ENCODE measurements at places on chromosomes 12 and 14. TPM values are rescaled to one million over a fixed set of nuclear protein-coding genes. Genes with fewer than 3 reads are reported as not detected.

DNA sequence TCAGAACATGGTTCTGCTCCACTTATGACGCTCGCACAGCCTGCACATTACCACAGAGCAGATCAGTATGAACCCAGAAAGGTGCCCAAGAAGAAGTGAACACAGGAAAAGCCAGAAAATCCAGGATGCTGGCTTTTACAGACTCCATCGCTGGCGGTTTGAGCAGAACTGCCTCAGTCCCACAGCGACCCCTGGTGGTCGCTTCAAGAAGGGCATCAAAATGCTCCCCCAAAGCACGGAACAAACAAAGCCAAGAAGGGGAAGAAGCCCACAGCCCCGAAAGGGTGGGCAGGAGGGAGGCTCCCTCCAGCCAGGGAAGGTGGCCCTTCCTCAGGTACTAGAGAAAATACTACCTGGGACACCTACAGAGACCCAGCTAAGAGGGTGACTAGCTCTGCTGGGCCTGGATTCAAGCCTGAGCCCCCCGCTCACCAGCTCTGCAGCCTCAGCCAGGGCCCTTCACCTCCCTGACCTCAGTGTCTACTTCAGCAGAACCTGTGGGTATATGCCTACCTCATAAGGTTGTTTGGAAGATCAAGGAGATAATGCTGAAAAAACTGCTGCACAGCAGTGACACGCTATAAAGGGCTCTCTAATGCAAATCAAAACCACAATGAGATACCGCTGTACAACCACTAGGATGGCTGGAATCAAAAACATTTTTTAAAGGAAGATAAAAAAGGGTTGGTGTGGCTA lies 98.1 kb downstream of the NCOR2 start:
- H3K27me3 ChIP-seq, result no peaks in the 10 kb centered on the region
- H3K4me3 ChIP-seq, result no peak overlapping the region
- H3K36me3 ChIP-seq, result no peaks in the 10 kb centered on the region
- H3K4me1 ChIP-seq, result peaks cover 2% of the 10 kb centered on the region

DNA sequence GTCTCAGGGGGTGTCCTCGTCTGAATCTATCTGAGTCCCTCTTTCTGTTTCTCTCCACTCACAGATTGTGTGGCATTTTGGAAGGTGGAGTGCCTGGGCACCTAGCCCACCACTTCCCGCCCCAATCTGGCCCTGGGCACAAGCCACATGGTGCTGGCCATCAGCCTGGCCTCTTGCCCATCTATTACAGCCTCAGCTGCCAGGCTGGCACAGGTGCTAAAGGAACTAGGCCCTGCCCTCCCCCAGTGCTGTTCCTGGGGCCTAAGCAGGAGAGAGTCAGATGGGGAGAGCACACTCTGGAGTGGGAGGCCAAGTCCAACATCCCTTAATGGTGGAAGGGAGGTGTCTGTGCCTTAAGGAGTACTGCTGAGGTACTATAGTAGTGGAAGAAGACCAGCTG lies 8.3 kb upstream of the CALCOCO1 start:
- peaks cover 16% of the 10 kb centered on the region for H3K4me1 ChIP-seq
- no peak overlapping the region for H3K4me3 ChIP-seq
- DNase-seq, result no peak

DNA sequence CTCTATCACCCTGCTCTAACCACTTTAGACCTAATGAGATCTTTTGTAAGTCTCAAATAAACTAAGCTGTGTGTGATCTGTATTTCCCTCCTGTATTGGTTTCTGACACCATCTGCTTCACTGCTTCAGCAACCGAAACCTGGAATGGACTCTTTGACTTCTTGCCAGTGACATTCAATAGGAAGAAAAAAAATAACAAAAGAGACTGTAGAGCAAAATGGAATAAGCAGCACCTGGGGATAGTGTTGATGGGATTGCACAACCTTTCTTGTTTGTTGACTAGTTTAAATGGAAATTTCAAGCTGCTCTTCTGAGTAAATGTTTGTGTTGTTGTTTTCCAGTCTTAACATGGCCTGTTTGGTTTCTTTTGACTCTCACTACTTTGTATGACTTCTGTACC lies 888.6 kb upstream of the SEL1L start:
- H3K27ac ChIP-seq, result no peak overlapping the region
- H3K4me3 ChIP-seq, result no peak overlapping the region
- no peaks in the 10 kb centered on the region for H3K27me3 ChIP-seq
- no peaks in the 10 kb centered on the region for H3K36me3 ChIP-seq

DNA sequence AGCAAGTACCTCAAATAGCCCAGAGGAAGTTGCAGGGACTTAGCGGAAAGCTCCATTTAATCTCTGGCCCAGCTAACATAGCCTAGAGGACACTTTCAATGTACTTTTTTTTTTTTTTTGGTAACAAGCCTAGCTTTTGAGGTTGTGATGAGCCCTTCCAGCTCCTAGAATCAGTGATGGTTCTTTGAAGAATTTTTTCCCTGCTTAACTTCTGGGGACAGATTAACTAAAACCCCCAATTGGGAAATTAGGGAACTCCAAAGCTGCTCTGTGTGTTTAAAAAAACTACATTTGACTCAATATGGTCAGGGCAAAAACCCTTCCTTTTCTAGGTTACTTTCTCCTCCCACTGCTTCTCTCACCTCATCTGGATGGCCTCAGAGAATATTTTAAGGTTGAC lies 23.9 kb upstream of the ITGA5 start:
- DNase-seq, result no peak
- no peaks in the 10 kb centered on the region for H3K27me3 ChIP-seq
- no peak overlapping the region for H3K4me3 ChIP-seq
- no peaks in the 10 kb centered on the region for H3K36me3 ChIP-seq

DNA sequence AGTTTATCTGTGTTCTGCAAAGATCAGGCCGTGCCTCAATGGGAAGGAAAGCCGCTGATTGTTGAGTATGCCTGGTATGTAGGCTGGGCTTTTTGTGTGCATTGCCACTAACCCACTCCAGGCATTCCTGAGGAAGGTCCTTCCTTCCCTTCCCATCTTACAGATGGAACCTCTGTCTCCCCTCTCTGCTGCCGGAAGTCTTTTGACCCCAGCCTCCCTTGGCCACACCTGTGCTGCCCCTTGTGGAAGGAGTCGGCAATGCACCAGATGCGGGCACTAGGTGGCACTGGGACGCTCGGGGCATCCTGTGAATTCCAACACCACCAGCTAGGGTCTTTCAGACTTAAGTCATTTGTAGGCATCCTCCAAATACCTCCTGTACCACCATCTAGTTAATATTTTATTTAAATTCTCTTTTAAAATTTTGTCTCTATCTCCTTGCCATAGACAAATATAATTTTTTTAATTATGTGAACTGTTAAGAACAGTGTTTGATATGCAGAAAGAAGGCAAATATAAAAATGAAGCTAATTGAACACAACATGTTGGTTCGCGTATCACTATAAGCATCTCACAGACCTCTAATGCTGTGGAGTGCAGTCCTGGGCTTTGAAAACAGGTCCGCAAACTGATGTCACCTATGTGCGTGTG lies 99.6 kb downstream of the RIN3 start:
- H3K27me3 ChIP-seq, result no peaks in the 10 kb centered on the region
- H3K27ac ChIP-seq, result no peak overlapping the region
- H3K4me3 ChIP-seq, result no peak overlapping the region
- no peaks in the 10 kb centered on the region for H3K4me1 ChIP-seq
- H3K36me3 ChIP-seq, result no peaks in the 10 kb centered on the region

GRCh38 chr14:70422538-70422937 lies 5.6 kb upstream of the SYNJ2BP start:
- H3K27ac ChIP-seq, result no peak overlapping the region
- H3K27me3 ChIP-seq, result no peaks in the 10 kb centered on the region
- no peak overlapping the region for H3K4me3 ChIP-seq
- no peak for DNase-seq

- no peak overlapping the region for H3K4me3 ChIP-seq
- no peaks in the 10 kb centered on the region for H3K36me3 ChIP-seq
- H3K27ac ChIP-seq, result no peak overlapping the region
- no peaks in the 10 kb centered on the region for H3K4me1 ChIP-seq
- no peaks in the 10 kb centered on the region for H3K27me3 ChIP-seq
- DNase-seq, result peak; percentile 19
Observed at GRCh38 chr12:42296503-42297109, 29.3 kb downstream of the ZCRB1 start.

- no peaks in the 10 kb centered on the region for H3K36me3 ChIP-seq
- DNase-seq, result no peak
- peak overlapping the region; percentile 92 for H3K4me3 ChIP-seq
- H3K27me3 ChIP-seq, result no peaks in the 10 kb centered on the region
- peaks cover 33% of the 10 kb centered on the region for H3K4me1 ChIP-seq
- peak overlapping the region; percentile 96 for H3K27ac ChIP-seq
Observed at GRCh38 chr14:35402323-35403113, 2.0 kb downstream of the NFKBIA start.

DNA sequence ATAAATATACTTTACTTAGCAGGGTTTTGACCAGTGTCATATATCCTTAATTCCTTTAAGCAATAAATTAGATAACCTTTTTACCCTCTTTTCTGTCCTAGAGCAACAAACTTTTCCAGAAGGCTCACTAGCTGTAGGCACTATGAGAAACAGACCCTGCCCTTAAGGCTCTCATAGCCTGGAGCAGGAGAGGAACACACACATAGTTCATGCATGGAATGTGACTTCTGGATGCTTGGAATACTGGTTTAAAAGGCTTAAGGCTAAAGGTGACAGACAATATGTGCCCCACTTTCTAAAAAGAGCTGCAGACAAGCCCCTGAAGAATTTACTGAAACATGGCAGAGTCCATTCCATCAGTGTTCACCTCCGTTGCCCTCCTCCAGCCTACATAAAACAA lies 237.2 kb downstream of the TTC8 start:
- no peak for DNase-seq
- no peak overlapping the region for H3K4me3 ChIP-seq
- H3K27me3 ChIP-seq, result no peaks in the 10 kb centered on the region
- H3K27ac ChIP-seq, result no peak overlapping the region
- no peaks in the 10 kb centered on the region for H3K36me3 ChIP-seq

DNA sequence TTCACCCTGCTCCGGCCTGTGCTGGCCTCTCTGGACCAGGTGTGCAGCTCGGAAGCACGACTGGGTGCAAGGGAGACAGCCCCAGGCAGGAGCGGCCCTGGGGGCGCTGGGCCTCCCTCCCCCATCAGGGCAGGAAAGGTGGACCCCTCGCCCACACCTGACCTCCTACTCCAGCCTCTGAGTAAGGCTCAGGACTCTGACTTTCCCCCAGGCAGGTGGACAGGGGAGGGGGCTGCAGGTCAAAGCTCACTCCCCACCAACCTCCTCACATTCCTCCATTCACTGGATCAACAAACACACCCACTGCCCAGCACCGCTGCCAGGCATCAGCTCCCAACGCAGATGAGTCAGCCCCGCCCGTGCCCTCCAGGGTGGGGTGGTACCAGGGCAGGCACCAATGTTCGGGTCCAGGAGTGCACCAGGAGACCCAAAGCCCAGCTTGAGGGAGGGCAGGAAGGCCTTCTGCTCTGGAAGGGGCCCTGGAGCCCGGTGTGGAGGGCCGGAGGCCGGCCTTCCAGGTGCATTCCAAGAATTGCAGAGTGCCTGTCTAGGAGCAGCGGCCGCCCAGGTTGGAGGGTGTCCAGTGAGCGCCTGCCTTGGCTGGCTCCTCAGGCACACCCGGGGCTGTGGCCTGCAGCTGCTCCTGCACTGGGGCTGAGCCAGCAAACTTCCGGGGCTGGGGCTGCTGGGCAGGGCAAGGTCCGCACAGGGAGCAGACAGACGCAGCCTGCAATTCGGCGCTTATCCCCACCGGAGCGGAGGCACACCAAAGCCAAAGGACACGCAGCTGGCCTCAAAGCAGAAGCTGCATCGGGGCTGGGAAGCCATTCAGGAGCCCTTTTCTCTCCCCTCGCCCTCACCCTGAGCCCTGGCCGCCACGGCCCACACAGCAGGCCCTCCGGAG lies 1.6 kb upstream of the INF2 start:
- DNase-seq, result peak; percentile 81
- peak overlapping the region; percentile 81 for H3K27ac ChIP-seq
- no peaks in the 10 kb centered on the region for H3K27me3 ChIP-seq

GRCh38 chr12:94874518-94875302 lies 128.8 kb downstream of the NDUFA12 start:
- no peaks in the 10 kb centered on the region for H3K27me3 ChIP-seq
- no peak for DNase-seq
- H3K4me1 ChIP-seq, result peaks cover 8% of the 10 kb centered on the region
- H3K27ac ChIP-seq, result no peak overlapping the region
- H3K4me3 ChIP-seq, result peak overlapping the region; percentile 54

- no peak for DNase-seq
- H3K27me3 ChIP-seq, result no peaks in the 10 kb centered on the region
- no peak overlapping the region for H3K4me3 ChIP-seq
Observed at GRCh38 chr14:20002319-20002718, 356 bp downstream of the OR4Q2 start.

GRCh38 chr12:47269916-47270315 lies 190.2 kb upstream of the AMIGO2 start:
- H3K36me3 ChIP-seq, result no peaks in the 10 kb centered on the region
- no peak for DNase-seq
- peaks cover 11% of the 10 kb centered on the region for H3K4me1 ChIP-seq
- no peak overlapping the region for H3K4me3 ChIP-seq
- no peaks in the 10 kb centered on the region for H3K27me3 ChIP-seq

The AICDA gene
- 0.11 TPM for polyA plus RNA-seq

The KCNC2 gene
- not detected for polyA plus RNA-seq

The TNS2 gene
- polyA plus RNA-seq, result 47.0 TPM

The CD69 gene
- 3.3 TPM for polyA plus RNA-seq
